NCI-H748 treated with DMSO at 0.1 percent for 48 hours (cell line): ENCODE measurements at places on chromosomes 13 and 19.

- DNase-seq: no peak
Observed at GRCh38 chr19:38654628-38655055, 7.2 kb downstream of the ACTN4 start.

DNA sequence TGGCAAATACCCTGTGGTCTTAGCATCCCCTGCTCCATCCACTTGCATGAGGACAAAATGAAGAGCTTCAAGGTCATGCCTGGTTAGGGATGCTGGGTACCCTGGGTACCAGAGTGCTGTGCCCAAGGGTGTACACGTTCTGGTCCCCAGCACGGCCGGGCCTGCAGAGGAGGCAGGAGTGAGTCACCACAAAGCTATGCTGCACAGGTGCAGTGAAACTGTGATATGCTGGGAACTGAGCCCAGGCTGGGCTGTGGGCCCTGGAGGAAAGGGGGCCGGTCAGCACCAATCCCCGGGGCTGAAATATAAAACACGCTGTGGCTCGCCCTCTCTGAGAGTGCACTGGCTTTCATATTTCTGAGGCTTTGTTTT lies 95.1 kb downstream of the TSHZ3 start:
- no peak for DNase-seq

- peak; percentile 26 for DNase-seq
Observed at GRCh38 chr19:1582201-1582600, 10.5 kb downstream of the MBD3 start.

DNA sequence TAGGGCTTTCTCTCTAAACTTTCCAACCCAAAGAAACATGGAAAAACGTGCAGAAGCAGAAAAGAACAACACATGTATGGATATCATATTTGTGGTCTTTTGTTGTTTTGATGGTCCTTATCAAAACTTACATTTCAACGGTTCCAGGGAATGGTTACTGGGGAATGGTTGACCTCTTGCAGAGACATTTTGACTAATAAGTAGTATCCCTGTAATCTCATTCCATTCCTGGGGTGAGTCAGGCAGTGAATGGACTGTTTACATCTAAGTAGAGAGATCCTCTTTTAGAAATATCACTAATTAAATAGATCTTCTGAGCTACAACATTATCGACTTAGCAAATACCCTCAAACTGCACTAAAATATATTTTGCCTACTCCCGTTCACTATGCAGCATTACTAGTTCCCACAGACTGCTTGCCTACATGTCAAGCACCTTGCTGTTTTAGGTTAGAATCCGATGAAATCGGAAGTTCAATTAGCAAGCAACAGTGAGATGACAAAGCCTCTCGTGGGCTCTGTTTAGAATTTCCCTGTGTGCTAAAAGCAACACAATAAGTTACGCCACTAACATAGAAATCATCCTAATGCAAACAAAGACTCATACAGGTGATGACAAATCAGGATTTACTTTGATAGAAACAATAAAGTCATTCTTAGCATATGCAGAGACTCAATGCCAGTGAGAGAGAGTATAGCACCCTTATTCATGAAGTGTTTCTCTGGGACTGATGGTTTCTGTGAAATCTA lies 797.7 kb upstream of the ARGLU1 start:
- DNase-seq: no peak

DNA sequence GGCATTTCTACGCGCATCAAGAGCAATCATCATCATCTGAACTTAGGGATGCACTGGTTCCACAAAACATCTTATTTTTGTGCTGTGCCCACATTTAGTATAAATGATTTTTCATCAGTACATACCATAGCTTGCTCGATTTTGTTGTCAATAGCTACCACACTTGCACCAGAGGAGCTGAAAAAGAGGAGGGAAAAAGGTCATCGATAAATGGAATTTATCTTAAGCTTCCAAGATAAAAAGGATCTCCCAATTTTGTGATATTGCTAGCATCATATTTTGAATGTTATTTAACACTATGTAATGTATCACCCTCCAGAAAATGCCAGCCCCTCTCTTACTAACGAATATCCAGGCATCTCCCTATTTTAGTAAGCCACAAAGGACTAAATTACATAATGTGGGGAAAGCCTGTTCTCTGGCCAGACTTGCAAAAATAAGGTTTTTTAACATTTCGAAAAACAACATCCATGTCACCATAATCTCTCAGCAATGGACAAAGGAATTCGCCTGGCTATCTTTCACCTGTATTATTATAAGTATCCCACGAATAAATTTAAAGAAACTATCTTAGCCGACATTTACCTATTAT lies 62.4 kb downstream of the SERP2 start:
- DNase-seq: no peak

DNA sequence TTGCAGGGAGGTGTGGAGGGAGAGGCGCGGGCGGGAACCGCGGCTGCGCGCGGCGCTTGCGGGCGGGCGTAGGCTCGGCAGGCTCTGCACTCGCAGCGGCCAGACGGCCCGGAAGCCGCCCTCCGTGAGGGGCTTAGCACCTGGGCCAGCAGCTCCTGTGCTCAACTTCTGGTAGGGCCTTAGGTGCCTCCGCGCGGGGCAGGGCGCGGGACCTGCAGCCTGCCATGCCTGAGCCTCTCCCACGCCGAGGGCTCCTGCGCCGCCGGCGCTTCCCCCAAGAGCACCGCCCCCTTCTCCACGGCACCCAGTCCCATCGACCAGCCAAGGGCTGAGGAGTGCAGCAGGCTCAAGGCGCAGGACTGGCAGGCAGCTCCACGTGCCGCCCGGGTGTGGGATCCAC lies 940.8 kb upstream of the PCDH9 start:
- no peak for DNase-seq

- DNase-seq: no peak
Observed at GRCh38 chr13:48400850-48401291, 12.0 kb downstream of the LPAR6 start.

- DNase-seq: no peak
Observed at GRCh38 chr19:10898633-10899032, 27.3 kb downstream of the CARM1 start.

GRCh38 chr19:15427991-15428471 lies 9.2 kb upstream of the AKAP8L start:
- DNase-seq: no peak

DNA sequence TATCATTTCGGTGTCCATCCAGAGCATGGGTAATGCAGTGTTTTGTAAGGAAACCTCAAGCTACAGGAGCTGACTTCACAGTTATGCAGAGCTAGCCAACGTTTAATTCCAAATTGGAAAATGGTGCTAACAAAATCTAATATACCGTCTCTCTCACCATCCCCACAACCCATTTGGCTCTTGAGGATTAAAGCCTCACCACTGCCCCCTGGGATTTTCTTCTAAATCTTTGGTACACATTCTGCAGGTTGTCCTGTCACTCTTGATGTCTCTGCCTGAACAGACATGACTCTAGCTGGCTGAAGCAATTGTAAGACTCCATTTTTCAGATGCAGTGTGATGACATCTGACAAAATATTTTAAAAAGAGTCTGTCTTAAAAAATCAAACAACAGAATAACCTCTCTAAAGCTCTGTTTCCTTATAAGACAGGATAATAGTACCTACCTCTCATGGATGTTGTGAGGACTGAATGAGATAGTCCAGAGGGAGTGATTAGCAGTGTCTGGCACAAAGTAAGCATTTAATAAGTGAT lies 451.8 kb downstream of the SUCLA2 start:
- no peak for DNase-seq

- DNase-seq: no peak
Observed at GRCh38 chr13:91058066-91058465, 289.4 kb upstream of the MIR17HG start.

GRCh38 chr19:35296644-35297514 lies 4.9 kb downstream of the MAG start:
- no peak for DNase-seq
